NCI-H2029 treated with DMSO at 0.1 percent for 48 hours (cell line): ENCODE measurements at places on chromosomes 7 and 10.

DNA sequence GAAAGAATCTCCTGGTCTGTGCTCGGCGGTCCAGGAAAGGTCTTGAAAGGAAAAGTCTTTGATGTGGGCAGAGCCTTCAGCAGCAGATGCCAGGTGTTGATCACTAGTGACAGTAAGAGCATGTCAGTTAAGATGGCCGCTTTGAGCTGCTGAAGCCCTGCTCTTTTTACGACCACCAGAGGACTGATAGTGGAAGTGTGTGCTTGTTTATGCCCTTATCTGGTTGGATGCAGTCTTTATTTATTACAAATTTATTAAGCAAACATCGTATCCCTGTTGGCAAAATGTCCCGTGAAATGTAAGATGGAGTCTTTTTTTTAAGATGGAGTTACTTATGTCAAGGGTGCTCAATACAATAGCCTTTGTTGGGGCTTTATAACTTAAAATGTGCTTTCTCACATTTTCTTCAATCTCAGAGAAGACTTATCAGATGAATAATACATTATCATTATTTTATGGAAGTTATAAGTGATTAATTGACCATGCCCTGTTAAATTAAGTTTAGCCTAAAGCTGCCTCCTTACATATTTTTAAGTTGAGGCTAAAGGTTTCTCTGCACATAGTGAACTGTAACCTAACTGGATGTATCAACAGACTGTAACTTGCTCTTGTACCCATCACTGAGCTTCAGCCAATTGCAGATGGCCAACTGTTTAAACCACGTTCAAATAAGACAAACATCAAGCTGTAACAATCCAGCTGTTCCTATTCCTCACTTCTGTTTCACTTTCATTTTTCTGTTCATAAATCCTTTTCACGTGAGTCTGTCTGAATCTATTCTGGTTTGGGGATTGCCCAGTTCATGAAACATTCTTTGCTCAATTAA, 97.4 kb upstream of the PIK3CG start:
- DNase-seq, result no peak

DNA sequence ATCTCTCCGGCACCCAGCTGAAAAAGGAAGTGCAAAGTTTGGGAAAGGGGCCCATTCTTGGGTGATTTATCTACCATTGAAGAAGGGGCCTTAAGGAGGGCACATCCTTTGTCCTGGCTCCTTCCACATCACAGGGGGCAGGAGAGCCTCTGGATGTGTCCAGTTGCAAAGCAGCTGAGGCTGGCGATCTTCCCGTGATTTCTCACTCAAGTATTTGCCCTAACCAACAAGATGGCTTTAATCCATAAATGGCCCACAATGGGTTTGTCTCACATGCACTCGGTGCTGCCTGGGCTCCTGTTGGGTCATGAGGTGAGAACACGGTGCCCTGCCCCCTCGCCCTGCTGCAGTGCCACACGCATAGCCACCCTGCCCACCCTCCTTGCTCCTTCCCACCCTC, 14.2 kb upstream of the FRMPD2 start:
- no peak for DNase-seq

DNA sequence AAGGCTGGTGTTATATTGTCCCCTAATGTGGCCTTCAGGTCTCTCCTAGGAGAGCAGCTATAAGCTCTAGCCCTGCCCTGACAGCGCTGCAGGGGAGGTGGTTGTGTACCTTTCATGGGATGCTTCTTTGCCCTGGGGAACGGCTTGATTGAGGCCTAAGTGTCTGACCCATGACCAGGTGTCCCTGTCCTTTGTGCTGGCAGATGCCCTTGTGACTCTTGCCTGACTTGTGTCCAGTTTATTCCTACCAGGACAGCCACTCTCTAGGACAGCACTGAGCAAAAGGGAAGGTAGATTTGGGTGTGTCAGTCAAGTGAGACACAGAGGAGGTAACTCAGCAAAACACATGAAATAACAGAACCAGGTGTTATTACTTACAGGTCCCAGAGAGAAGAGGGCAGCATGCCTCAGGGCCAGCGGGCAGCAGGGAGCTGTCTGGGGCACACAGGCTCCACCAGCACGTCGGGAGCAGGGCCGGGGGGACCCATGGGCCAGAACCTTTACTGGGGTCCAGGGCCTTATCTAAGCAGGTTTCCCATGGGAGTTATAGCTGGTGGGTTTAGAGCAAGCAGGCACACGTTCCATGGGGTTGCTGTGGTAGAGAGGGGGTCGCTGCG, 10.7 kb upstream of the CHST15 start:
- DNase-seq, result no peak

DNA sequence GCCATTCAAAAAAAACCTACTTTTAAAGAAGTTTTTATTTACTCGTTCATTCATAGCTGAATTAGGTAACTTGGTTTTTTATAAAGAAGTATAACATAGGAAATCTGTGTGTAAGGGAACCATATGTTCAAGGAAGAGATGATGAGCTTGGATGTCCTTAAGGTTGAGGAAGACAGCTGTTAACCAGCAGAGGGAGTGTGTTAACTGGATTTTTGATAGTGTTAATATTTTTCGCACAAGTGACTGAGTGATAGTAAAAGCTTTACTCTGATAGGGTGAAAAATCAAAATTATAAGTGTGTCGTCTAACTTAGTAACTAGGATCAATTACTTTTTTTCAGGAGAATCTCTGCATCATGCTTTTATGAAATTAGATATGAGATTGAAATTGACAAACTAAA, 134.7 kb downstream of the ARL5B start:
- DNase-seq, result no peak

DNA sequence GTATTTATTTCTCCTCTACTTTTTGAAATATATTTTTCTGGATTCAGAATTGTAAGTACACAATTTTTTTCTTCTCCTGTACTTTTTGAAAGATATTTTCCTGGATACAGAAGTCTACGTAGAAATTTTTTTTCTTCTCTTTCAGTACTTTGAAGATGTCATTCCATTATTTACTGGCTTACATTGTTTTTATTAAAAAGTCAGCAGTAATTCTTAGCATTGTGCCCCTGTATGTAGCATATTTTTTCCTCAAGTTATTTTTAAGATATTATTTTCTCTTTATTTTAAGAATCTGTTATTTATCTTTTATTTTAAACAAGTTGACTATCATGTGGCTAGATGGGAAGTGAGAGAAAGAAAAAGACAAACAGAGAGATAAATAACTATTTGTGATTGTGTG, 119.0 kb upstream of the NPSR1 start:
- no peak for DNase-seq

GRCh38 chr10:69413221-69413865, 3.4 kb downstream of the TACR2 start:
- DNase-seq, result no peak

DNA sequence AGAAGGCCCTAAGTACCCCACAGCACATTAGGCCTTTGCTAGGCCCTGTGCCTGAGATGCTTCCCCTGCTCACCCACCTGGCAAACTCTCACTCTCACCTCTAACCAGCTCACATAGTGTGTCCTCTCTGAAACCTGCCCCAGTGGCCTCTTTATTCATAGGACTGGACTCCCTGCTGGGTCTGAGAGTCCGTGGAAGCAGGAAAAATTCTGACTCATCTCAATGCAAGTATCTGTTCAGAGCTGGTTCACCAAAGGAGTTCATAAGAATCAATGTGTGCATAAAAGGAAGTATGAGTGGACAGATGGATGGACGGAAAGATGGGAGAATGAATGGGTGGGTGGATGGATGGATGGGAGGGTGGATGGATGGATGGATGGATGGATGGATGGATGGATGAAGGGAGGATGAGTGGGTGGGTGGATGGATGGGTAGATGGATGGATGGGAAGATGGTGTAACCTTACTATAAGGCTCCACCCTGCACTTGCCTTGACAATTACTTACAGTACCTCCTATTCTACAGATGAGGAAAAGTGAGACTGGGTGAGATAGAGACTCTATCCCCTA, 111.2 kb upstream of the ZMIZ1 start:
- no peak for DNase-seq

DNA sequence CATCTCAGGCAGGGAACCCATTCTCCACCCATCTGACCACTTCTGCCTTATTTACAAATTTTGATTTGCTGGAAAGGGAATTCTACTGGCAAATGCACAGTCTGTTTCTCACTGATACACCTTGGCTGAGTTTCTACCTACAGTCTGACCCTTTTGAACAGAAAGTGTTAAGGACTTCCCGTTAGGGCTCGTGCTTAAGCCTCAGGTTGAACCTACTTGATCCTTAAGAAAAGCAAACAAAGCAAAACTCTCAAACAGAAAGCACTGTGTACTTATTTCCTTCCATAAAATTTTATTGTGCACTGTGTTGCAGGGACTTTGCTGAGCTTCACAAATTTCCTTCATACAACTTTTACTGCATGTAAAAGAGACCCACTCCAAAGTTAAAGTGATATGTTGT, 367.8 kb downstream of the NRG3 start:
- no peak for DNase-seq

GRCh38 chr7:106167439-106168136, 55.5 kb upstream of the SYPL1 start:
- no peak for DNase-seq

DNA sequence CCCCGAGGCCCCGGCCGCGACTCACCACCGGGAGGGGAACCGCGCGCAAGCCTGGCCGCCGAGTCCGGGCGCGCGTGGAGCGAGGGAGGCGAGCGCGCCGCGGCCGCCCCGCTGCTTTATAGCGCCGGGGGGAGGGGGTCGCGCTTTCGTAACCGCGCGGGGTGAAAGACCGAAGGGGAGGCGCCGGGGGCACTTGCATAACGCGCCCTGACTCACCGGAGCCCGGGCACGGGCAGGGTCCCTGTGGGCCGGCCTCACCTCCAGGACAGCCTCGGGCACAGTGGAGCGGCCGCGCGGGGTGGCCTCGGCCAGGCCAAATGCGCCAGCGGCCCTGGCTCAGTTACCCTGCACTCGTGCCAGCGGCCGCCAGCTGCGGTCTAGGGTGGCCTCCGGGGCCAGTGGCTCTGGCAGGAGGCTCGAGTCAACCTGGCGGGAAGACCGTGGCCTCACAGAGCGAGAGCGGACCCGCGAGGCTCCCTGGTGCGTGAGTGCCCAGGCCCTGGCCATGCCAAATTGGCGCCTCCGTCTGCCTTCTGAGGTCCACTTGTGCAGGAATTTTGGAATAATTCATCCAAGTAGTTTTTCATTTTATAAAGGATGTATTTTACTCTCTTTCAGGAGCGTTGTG, at the start of gene RBP4:
Gene RBP4 (minus strand): TSS at position 90 of the 628 bp plus-strand sequence. CDS start 207 bp downstream, outside the sequence.
- DNase-seq, result no peak

- DNase-seq, result no peak
Observed at GRCh38 chr10:18886102-18886501, 162.5 kb upstream of the MALRD1 start.

DNA sequence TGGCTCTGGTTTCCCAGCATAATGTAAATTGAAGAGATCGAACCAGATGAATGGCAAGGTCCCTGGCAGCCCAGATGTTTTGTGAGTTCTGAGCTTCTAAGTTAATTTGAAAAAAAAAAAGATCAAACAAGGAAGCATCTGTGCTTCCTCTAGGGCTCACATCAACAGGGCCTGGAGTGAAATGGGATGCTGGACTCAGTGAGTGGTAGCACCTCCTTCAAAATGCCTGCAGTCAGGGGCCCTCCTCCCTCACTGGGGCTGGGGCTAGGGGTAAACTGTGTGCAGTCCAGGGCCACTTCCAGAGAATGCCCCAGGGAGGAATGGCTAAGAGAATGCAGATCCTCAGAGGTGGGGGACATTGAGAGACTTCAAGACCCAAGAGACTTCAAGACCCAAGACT, 6.0 kb upstream of the CUEDC2 start:
- DNase-seq, result no peak

GRCh38 chr7:33673029-33673700, 232.2 kb upstream of the BMPER start:
- no peak for DNase-seq

DNA sequence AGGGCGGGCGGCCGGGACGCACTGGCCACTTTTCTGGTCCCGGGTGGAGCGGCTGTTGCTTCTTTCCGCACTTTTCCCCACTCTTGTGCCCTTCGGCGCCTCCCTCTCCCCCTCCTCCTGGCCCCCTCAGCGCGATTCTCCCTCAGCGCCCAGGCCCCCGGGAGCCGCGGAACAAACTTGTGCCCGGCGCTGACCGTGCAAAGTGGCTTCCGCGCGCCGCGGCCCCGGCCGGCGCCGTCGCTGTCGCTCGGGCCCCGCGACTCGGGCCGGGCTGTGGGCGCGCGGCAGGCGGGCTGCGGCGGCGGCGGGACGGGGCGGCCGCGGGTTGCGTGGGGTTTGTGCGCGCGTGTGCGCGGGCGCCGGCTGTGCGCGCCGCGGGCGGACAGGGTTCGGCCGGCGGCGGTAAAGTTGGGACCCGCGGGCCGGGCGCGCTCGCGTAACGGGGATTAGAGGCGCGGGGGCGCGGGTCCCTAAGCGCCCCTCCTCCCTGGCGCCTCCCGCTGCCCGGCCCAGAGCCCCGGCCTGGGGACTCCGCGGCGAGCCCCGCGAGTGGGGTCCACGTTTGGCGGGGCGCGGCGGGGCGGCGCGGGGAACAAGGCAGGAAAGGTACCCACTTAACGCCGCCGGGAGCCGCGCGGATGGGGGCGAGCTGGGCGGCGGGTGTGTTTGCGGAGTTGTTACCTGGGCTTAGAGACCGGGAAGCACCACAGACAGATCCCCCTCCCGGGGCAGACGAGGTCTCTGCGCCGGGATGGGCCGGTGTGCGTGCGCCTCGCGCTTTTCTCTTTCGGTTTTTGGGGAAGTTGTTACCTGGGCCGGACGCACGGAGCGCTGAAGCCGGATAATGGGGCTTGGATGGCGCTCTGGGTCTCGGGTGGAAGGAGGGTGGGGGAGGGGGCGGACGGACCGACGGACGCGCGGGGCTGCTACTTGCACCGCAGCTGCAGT, 860 bp downstream of the ZEB1 start:
- no peak for DNase-seq

DNA sequence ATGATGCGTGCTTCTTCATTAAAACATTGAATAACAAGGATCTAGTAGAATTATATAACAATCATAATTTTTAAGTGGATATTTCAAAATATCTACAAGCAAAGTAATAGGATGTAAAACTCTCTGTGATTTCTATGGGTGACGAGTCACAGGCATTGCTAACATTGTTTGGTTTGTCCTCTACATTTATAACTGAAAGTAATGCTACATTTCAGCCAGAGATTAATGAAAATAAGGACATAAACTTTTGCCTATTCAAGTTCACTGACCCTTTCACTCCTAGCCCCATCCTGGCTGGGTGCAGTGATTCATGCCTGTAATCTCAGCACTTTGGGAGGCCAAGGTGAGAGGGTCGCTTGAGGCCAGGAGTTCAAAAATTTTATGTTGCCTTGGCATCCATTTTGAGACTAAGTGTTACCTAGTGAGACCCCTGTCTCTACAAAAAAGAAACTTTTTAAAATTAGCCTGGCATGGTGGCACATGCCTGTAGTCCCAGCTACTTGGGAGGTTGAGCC, 38.4 kb upstream of the HSPA12A start:
- no peak for DNase-seq
